NCI-H446 treated with DMSO at 0.1 percent for 48 hours (cell line): ENCODE measurements at places on chromosomes 16 and 17.

DNA sequence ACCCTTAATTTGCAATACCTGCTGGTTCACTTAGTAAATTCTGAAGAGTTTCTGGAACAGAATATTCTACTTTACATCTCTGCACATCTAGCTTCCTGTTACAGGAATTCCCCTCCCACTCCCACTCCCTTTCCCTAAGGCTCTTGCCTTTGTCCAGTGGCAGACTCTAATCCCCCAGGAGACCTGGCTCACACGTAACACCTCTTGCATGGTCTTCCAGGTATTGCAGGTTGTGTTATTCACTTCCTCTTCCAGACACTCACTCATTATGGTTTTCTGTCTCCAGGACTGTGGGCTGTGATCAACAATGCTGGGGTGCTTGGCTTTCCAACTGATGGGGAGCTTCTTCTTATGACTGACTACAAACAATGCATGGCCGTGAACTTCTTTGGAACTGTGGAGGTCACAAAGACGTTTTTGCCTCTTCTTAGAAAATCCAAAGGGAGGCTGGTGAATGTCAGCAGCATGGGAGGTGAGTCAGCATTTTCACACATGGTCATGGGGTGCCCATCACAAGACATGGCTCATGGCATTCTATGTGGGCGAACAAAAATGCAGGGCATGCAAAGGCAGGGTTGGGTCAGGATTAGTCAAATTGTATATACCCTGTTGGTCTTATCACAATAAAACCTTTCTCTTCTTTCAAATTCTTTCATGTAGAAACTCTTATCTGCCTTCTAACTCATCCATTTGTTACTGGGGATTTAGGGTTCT is 35.8 kb downstream of the HSD17B2 start:
- no peak for DNase-seq

GRCh38 chr16:86531641-86532525 is 21.6 kb downstream of the FOXF1 start:
- DNase-seq, result no peak

- no peak for DNase-seq
These were observed 42.3 kb upstream of the MED9 start for GRCh38 chr17:17434477-17434876.

GRCh38 chr16:29862383-29862883 is 593 bp downstream of the CDIPT start:
- DNase-seq, result no peak

DNA sequence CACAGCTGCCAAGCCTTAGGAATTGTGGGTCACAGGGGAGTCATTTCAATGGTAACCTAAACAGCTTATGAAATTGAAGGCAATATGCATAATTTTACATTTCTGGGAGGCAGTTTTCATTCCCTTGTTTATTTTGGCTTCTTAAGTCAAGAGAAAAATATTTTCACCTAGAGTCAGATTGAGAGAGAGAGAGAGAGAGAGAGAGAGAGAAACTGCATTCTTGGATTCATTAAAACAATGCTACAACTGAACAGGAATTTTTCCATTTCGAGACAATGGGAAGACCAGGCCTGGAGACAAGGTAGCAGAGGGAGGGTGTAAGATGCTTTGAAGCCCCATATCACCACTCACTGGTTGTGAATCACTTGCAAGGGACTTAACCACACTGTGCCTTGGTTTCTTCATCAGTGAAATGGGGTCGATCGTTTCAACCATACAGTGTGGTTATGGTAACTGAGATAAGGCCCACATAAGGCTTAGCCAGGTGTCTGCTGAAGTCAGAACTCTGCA is 224.7 kb upstream of the IRX3 start:
- no peak for DNase-seq

DNA sequence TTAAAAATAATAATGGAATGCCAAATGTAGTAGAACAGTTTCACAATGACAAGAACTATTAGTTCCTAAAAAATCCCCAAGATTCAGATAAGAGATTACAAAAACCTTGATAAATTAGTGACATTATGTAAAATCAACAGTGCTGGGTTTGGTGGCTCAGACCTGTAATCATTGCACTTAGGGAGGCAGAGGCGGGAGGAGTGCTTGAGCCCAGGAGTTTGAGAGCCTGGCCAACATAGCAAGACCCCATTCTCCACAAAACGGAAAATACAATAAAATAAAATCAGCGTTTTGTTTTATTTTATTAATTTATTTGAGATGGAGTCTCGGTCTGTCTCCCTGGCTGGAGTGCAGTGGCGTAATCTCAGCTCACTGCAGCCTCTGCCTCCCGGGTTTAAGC is 4.1 kb downstream of the CARD14 start:
- no peak for DNase-seq

- no peak for DNase-seq
These were observed 36.3 kb downstream of the PLCG2 start for GRCh38 chr16:81815429-81815766.

GRCh38 chr17:58043221-58044181 is 36.5 kb upstream of the SRSF1 start:
- DNase-seq, result no peak

GRCh38 chr16:5965321-5965720 is 867.7 kb upstream of the EEF2KMT start:
- DNase-seq, result no peak

- no peak for DNase-seq
These were observed 5.2 kb downstream of the TMEM220 start for GRCh38 chr17:10724546-10725195.

GRCh38 chr16:24624102-24624501 is 84.7 kb downstream of the RBBP6 start:
- no peak for DNase-seq

DNA sequence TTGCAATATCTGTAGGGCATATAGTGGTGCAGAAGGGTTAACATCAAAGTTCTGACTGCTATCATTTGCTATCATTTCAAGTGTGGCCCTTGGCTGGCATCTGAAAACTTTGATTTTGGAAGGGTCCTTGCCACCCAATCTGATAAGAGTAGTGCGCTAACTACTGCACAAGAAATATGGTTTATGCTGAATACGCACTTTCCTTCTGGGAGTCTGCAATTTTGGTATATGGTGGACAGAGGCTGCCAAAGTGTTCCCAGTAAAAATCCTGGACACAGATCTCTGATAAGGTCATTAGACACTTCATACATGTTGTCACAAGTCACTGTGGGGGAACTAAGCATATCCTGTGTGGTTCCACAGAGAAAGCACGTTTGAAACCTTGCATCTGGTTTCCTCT is 461.6 kb upstream of the CDH11 start:
- DNase-seq, result no peak

GRCh38 chr16:9134739-9135138 is 43.3 kb downstream of the HAPSTR1 start:
- DNase-seq, result peak; percentile 10

DNA sequence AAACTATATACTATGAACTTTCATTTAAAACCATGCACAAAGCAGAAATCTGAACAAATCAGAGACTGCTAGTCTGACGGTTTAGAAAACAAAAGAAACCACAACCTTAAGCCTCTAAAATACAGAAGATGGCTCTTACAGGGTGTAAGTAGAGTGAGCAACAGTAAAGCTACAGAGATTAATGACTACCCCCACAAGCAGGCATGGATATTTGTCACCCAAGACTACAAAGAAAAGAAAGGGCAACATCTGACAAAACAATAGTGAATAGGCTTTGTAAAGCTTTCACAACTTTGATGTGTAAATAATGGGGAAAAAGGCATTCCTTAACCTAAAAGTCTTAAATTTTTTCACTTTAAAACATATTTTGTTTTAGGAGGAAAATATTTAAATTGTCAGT is 75.0 kb downstream of the SPAG9 start:
- peak; percentile 35 for DNase-seq

- DNase-seq, result no peak
These were observed 841 bp upstream of the IGFALS start for GRCh38 chr16:1794221-1794871.

- DNase-seq, result peak; percentile 64
These were observed 10.0 kb downstream of the C1QTNF1 start for GRCh38 chr17:79033741-79034501.
